Ureter (tissue), 1 donor: ENCODE measurements at places on chromosomes 6 and 20. TPM values are rescaled to one million over a fixed set of nuclear protein-coding genes. Genes with fewer than 3 reads are reported as not detected.

CCN6 gene
- total RNA-seq, result not detected

CLIC5 gene
- 8.0 TPM for total RNA-seq

MROH8 gene
- 3.1 TPM for total RNA-seq

- DNase-seq, result no peak
Measured at GRCh38 chr6:170294298-170294730, 3.4 kb upstream of the DLL1 start.

DNA sequence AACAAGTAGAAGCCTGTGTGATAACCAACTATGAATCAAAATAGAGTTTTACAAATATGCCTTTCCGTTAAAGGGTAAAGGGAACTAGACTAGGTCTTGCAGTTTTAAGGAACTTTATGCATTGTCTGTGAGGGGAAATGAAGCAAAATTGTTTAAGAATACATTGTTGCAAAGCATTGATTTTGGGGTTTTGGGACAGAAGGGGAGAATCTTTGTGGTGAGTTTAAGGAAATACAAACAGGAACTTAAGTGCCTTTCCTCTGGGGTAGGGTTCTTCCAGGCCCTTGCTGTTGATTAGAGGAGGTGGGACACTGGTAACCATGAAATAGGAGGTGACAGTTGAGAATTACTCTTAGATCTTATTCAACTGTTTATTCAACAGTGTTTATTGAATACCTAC, 4.7 kb downstream of the MAPK14 start:
- DNase-seq, result no peak

DNA sequence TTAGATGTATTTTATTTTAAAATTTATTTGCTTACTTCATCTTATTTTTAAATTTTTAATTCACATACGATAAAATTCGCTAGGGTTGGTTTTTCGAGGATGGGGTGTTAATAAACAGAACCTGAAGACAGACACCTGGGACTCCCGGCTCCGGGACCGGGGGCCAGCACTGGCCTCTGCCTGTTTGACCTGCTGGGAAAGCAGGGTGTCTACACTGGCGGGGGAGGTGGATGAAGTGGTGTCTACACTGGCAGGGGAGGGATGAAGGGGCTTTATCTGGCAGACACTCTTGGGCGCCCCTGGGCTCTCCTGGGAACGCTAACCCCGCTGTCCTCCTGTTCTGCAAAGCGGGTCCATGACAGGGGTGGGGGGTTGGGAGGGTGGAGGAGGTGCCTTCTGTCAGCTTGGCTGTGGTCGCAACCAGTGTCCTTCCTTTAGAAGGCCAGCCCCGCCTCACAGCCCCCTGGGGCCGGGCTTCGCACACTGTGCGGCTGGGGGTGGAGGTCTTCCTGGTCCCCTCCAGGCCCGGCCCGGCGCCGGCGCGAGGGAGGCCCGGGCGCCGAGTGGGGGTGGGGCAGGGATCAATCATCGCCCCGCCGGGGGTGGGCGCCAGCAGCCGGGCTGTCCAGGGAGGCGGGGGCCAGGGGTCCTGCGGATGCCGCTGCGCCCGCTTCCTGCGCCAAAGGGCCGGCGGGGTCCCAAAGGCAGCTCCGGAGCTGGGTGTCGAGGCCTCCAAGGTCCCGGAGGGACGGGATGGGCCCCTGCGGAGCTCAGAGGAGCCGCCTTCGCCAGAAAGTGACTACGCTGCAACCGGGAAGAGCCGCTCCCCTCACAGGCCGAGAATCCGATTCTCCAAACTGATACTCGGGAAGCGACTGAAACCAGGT, 1.8 kb downstream of the GATA5 start:
- DNase-seq, result no peak

DNA sequence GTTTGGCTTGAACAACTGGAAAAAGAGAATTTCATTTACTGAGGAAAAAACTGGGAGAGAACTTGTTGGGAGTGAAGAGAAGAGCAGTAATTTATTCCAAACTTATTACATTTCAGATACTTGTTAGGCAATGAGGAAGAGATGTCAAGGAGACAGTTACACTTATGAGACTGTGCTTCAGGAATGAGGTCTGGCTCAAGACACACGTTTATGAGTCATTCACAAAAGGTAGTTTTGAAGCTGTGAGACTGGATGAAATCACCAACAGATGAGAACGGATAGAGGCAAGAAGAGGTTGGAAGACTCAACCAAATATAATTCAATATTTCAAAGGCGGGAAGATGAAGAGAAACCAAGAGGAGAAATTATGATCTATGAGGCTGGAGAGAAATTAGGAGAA, 70.6 kb upstream of the DEFB112 start:
- no peak for DNase-seq
